ENCODE measurements at places on chromosomes 12 and 14. TPM values are rescaled to one million over a fixed set of nuclear protein-coding genes. Genes with fewer than 3 reads are reported as not detected.

MFAP5 gene
- total RNA-seq: 51.7 TPM

SMCO3 gene
- not detected for total RNA-seq

PAWR gene
- 44.9 TPM for total RNA-seq

NFE2 gene
- total RNA-seq: 0.44 TPM

ERP27 gene
- total RNA-seq: not detected

Data from esophagus squamous epithelium (tissue), 5 donors.